ENCODE measurements at places on chromosomes 6 and 20. TPM values are rescaled to one million over a fixed set of nuclear protein-coding genes. Genes with fewer than 3 reads are reported as not detected.

The RAET1G gene
- total RNA-seq = not detected

The SESN1 gene
- total RNA-seq = 10.1 TPM

The BPIFB1 gene
- not detected for total RNA-seq

The PDYN gene
- not detected for total RNA-seq

The KCNB1 gene
- not detected for total RNA-seq

The POLR1H gene
- total RNA-seq = 49.6 TPM

The CYB5R4 gene
- 30.7 TPM for total RNA-seq

The CTAGE9 gene
- total RNA-seq = not detected

The TRMT6 gene
- total RNA-seq = 34.0 TPM

The GSTA4 gene
- 8.6 TPM for total RNA-seq

All from activated CD8-positive, alpha-beta memory T cell treated with anti-CD3 and anti-CD28 coated beads for 36 hours (primary cell).